ENCODE measurements at places on chromosomes 13 and 19.

DNA sequence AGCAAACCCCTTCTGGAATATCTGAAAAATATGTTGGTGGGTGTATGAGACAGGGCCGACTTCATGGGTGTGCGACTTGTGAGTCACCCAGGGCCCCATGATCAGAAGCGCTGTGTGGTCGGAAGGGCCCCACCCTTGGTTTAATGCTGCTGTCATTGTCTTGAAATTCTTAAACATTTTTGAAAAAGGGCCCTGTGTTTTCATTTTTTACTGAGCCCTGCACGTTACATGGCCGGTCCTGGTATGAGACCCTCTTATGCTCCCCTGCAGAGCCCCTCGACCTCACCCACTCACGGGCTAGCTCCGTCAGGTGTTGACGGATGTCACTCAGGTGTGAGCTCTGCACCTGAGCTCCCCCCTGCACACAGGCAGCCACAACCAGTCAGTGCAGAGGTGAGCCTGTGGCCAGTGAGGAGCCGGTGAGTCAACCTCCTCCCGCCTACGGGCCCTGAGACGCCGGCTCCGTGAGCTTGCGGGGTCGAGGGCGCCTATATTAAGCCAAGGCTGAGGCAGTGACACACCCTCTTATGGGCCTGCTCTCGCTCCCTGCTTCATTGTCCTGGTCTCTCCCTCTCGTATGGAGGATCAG, 27.7 kb downstream of the GADD45B start:
- peak; percentile 85 for DNase-seq

DNA sequence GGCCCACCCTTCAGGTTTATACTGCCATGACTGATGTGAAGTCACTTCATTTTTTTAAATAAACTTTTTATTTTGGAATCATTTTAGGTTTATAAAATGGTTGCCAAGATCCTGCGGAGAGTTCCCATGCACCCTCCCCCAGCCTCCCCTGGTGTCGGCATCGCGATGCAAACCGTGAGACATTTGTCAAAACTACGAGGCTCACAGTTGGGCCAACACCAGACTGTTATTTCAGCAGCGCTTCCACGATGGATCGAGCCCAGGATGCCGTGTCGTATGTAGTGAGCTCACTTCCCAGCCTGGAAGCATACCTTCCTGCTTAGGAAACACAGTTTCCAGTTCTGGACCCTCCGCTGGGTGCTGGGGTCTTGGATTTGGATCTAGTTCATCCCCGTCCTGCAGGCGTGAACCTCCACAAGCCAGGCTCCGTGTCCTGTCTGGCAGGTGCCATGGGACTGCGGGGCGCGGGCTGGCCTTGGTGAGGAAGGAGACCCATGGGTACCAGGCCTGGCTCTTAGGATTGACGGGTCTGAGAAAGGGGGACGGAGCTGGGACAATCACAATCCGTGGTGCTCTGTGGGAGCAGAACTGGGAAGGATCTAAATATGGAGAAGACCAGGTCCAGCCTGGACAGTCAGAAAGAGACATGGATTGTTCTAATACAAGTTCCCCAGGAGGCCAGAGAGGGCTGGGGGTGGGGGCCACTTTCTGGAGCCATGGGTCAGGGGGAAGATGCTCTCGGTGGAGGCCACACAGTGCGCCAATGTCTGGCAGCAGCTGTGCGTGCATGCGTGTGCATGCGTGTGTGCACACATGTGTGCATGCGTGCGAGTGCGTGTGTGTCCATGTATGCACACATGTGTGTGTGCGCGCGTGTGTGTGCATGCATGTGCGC, 2.4 kb upstream of the SBK2 start:
- no peak for DNase-seq

DNA sequence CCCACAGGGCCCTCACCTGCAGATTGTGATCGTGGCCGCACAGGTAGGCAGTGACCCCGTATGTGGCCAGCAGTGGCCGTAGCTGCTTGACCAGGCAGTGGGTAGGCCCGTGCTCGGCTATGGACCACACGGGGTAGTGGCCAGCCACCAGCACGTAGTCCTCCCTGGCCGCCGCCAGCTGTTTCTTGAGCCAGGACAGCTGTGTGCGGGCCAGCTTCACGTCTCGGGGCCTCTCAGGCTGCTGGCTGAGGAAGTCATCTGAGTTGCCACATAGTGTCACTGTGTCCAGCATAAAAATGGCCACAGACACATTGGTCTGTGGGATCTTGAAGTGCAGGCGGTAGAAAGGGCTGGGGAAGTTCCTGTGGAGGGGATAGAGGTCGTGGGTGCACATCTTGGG, 1.2 kb downstream of the ACP5 start:
- no peak for DNase-seq

GRCh38 chr19:48714759-48715675, 4.5 kb downstream of the MAMSTR start:
- no peak for DNase-seq

DNA sequence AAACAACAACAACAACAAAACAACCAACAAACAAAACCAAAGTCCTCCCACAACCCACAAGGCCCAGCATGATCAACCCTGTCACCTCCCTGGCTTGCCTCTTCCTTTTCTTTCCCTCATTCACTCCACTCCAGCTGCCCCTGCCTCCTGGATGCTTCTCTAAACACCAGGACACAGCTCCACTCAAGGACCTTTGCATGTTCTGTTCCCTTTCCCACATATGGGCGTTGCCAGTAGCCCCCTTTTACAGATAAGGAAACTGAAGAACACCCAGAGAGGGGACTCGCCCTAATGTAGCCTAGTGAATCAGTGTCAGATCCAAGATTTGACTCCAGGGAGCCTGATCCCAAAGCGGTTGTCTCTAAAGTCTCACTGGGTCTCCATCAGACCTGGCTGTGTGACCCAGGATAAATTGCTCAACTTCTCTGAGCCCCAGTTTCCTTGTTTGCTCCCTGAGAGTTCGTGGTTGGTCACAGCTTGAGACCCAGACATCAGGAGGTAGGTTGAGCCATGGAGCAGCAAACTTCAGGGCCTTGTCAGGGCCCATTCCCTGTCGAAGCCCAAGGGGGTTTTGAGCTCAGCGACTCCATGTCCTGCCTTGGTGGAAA, 3.0 kb upstream of the DOCK6 start:
- DNase-seq, result no peak

DNA sequence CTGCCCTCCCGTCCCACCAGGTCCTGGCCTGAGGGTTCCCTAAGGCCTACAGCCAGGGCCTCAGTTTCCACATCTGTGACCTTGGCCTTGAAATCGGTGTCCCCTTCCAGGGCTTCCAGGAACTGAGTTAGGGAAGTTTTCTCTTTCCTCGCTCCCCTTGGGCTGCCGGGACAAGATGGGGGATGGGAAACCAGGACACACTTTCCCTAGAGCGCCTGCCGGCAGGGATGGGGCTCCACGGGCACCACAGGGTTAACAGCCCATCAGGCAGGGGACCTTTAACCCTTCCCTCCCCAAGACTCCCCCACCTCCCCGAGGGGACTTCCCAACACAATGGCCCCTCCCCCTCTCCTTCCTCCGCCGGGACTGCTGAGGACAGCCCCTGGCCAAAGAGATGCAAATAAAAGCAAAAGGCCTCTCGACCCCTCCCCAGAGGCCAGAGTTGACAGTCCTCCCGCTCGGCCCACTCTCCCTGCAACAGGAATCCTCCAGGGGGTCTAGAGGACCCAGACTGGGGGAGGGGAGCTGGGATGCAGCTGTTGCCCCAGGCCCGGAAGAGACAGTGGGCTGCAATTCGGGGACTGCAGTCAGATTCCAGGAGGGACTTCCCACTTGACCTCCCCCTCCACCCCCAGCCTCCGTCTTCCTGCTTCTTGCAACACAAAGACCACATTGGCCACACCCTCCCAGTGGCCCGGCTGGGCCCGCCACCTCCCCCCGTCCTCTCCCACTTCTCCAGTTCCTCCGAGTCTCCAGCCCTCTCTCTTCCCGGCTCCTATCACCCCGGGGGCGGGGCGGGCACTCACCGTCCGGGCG, 3.4 kb downstream of the BBC3 start:
- DNase-seq, result peak; percentile 95

GRCh38 chr19:19578252-19578651, 40.2 kb downstream of the CILP2 start:
- no peak for DNase-seq

GRCh38 chr13:111006506-111007031, 91.7 kb upstream of the ANKRD10 start:
- peak; percentile 88 for DNase-seq

DNA sequence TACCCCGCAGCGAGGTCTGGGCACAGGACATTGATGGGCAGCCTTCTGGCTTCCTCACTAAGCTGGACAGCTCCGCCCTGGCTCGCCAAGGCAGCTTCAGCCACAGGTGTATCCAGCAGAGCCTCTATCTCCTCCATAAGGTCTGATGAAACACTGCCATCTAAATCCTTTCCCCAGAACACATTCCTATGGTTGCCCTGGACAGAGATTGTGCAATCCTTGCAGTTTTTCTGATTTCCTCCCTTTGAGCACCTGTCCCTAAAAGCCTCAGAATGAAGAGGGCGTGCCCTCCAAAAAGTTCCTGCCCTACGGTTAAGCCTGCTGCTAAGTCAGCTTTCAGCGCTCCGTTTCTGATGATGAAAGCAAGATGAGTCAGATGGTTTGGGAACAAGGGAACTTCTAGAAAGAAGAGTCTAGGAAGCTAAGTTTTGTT, 21.0 kb downstream of the CLEC4M start:
- DNase-seq, result peak; percentile 64

DNA sequence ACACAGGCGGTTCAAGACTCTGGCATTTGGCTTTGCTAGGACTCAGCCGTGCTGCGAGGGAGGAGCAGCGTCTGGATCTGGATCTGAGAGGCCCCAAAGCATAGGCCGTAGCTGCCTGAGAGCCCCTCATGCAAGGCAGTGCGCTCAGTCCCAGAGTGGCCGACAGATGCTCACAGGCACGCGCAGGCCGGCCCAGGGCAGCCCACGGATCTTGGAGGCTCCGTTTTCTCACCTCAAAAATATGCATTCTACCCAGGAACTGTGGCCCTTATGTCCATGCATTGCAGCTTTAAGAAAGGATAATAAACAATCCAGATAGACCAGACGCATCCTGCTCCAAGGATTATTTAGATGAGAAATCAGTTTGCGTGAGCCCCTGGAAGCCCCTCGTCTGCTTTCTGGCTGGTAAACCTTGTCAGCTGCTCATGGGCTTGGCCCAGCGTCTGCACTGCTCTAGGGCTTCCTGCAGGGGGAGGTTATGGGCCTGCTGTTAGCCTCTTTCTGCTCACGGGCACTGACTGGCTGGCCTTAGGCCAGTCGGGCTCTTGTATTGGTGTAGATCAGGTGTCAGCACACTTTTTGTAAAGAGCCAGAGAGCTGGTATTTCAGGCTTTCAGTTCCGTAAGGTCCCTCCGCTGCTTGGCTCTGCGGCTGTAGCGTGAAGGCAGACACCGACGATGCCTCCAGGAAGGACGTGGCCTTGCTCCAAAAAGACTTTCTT, 24.2 kb downstream of the TEX29 start:
- peak; percentile 27 for DNase-seq

- DNase-seq, result peak; percentile 85
Observed at GRCh38 chr13:24671386-24672113, 8.7 kb upstream of the ATP12A start.
